A549 treated with RU486 at 1 μM for 4 hours (cell line): ENCODE measurements at places on chromosomes 1 and 21. TPM values are rescaled to one million over a fixed set of nuclear protein-coding genes. Genes with fewer than 3 reads are reported as not detected.

The PUSL1 gene
- 16.5 to 29.3 TPM (median 22.8 TPM) in 5 replicates for total RNA-seq

The C1QA gene
- total RNA-seq: not detected in 5 replicates

The AVPR1B gene
- not detected in 5 replicates for total RNA-seq

The SGIP1 gene
- total RNA-seq: not detected in 5 replicates

The OTUD3 gene
- 2.6 to 4.0 TPM (median 2.7 TPM) in 5 replicates for total RNA-seq
